H9 (cell line): ENCODE measurements at places on chromosomes 7 and 10.

DNA sequence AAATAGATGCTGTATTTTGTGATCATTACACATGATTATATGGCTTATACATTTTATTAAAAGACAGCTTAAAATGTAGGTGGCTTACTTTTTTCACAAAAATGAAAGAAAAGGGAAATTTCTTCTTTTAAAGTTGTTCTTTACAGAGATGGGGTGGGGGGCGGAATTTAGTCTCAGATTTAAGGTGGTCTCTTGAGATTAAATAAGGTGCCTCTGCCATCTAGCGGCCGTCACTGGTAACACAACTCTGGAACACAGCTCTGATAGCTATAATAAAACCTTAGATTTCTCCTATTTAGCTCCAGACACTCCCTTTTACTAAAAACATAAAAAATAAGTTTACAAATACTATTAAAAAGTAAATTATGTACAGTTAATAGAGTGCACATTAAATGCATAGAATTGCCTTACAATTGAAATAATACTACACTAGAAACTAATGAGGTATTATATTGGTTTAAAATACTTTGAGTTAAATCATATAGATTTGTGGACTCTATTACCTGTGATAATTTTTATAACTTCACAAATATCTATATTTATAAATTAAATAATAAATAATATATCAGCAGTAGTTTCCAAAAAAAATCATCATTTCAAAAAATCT, 210.9 kb downstream of the DGKB start:
- peak; percentile 36 for DNase-seq

- no peak for DNase-seq
Observed at GRCh38 chr7:36630112-36630650, 94.1 kb downstream of the AOAH start.

GRCh38 chr7:21041666-21042065, 255.0 kb upstream of the SP8 start:
- peak; percentile 54 for DNase-seq

GRCh38 chr7:28823582-28823981, 134.5 kb downstream of the TRIL start:
- no peak for DNase-seq

GRCh38 chr7:20283385-20283784, 47.3 kb upstream of the ITGB8 start:
- DNase-seq, result no peak

DNA sequence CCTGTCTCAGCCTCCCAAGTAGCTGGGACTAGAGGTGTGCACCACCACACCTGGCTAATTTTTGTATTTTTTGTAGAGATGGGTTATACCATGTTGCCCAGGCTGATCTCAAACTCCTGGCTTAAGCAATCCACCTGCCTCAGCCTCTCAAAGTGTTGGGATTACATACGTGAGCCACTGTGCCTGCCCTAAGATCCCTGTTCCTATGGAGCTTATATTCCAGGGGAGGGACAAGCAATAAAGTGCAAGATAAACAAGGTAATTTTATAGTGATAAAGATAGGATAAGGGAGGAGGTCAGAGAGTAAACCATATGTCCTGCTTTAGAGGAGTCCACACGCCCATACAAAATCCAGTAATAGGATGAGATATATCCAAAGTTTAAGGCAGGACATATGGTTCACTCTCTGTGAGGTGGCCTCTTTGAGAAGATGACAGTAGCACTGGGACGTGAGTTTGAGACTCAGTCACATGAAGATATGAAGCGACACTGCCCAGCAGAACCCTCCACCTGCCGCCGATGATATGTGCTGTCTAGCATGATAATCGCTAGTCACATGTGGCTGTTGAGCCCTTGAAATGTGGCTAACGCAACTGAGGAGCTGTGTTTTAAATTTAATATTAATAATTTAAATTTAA, 113.5 kb upstream of the PDCD4 start:
- DNase-seq, result no peak

DNA sequence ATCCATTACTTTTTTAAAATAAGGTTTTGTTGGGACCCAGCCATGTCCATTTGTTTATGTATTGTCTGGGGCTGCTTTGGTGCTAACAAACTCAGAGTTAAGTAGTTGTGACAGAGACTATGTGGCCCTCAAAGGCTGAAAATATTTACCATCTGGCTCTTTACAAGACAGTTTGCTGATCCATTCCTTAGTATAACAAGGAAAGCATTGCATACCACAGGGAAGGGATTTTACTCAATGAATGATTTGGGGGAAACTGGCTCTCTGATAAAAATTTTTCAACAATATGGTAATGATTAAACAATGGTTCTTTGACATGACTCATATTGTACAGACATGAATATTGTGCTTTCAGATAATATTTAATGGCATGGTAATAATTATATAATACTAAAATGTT, 738.1 kb downstream of the KCNMA1 start:
- DNase-seq, result no peak

- DNase-seq, result no peak
Observed at GRCh38 chr10:61692447-61693010, 29.8 kb downstream of the CABCOCO1 start.

DNA sequence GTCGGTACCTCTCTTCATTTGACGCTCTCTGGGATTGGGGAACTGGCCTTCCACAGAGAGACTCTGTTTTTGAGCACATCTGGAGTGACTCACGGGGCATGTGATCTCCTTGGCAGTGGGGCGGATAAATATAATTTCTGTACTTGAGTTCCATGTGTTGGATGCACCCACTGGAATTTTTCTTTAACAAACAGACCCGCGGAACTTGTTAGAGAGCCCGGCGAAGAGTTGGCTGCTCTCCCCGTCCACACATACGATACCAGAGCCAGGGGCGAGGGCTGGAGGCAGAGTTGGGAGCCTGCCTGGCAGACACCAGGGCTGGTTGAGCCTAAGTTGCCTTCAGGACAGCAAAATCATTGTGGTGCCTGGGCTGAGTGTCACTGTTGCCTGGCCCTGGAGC, at the start of gene FAM180A:
Gene FAM180A (minus strand): TSS at position 44 of the 400 bp plus-strand sequence. CDS start 233 bp downstream, outside the sequence.
- DNase-seq, result no peak

GRCh38 chr7:132075515-132075914, 500.8 kb downstream of the PLXNA4 start:
- DNase-seq, result peak; percentile 39

- no peak for DNase-seq
Observed at GRCh38 chr7:20383351-20383750, 52.7 kb downstream of the ITGB8 start.

GRCh38 chr10:79457256-79457785, 11.9 kb upstream of the ZCCHC24 start:
- DNase-seq, result no peak

DNA sequence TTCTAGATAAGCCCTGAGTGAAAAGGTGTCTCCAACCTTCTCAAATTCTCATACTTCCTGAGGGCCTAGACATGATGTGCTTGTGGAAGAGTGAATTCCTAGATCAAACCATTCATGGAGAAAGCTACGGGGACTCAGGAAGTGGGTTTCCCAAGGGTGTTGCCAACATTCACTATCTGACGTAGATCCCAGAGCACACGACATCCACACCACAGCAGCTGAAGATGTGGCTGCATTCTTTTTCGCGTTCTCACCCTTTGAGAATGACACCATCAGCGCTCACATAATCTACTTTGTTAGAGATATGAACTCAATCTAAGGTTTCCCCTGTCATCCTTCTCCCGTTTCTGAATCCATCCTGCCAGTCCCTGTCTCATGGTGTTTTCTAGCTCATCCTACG, 290.8 kb downstream of the DNAJB6 start:
- DNase-seq, result no peak

DNA sequence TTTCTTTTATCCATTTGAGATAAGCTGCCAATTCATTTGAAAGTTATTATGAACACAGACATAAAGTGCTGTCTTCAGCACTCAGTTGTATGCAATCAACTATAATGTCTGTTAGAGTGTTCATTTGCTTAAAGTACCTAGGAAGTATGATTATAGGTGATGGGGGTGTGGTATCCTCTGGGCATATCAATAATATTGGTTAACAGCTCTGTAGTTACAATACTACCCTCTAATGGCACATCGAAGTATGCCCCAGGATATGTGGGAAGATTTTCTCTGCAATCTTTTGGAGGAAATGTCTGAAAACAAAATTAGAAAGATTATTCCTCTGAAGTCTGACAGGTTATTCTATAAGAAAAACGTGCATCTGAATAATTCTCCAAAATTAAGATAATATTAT, 429.7 kb downstream of the ARL4A start:
- DNase-seq, result no peak

DNA sequence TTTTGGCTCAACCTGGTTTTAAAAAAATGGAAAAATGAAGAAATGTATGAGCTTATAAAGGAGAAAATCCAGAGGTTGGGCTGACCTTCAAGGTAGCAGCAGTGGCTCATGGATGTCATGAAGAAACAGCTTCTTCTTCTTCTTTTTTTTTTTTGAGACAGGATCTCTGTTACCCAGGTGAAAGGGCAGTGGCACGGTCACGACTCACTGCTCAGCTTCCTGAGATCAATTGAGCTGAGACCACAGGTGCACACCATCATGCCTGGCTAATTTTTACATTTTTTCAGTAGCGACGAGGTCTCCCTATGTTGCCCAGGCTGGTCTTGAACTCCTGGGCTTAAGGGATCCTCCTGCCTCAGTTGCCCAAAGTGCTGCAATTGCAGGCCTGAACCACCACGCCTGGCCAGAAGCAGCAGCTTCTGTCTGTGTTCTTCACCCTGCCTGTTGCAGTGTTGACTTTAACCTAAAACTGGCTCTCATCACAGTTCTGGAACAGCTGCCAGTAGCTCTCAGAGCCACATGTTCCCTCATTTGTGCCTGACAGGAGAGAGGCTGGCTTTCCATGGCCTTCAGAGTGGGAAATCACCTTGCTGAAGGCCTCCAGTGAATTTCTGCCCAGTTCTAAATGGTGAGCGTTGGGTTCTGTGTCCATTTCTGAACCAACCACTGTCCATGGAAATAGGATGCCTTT, 117.7 kb downstream of the PFKFB3 start:
- DNase-seq, result no peak

GRCh38 chr7:69108097-69108496, 490.2 kb upstream of the AUTS2 start:
- DNase-seq, result no peak

DNA sequence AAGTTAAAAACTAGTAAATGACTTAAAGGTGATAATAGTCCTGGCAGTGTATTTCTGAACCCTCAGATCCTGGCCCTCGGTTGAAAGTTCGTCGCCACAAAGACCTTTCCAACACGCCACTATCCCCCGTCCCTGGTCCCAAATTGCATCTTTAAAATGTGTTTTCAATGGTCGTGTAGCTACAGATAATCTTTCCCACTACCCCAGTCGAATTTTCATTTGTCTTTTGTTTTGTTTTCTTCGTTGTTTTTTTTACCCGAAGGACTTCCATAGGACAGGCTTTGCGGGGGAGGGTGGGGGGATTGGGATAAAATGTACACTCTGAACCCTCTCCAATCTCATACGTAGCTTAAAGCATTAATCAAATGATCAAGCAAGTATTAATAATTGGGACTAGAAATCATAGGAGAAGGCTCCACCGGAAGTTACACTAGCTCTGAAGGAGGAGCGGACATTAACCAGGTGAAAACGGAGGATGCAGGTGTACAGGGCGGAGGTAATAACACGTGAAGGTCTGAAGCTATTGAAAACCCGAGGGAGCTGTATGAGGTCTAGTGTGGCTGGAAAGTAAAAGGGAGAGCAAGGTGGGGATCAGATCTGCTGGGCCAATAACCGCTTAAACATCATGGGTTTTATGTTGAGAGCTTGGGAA, 32.8 kb upstream of the PHF14 start:
- no peak for DNase-seq

- no peak for DNase-seq
Observed at GRCh38 chr10:106284802-106285587, 879.5 kb downstream of the SORCS1 start.

GRCh38 chr7:3558400-3558799, 257.3 kb downstream of the SDK1 start:
- DNase-seq, result no peak

GRCh38 chr10:79196470-79197461, 128.0 kb downstream of the ZMIZ1 start:
- peak; percentile 87 for DNase-seq

GRCh38 chr10:3763035-3763456, 22.0 kb downstream of the KLF6 start:
- no peak for DNase-seq

GRCh38 chr10:47198221-47198620, 101.8 kb upstream of the GDF10 start:
- no peak for DNase-seq

GRCh38 chr7:141702047-141702567, at the start of gene DENND11:
Gene DENND11 (minus strand): TSS chr7:141702166. CDS start chr7:141702153, 13 bp downstream.
- DNase-seq, result no peak

- no peak for DNase-seq
Observed at GRCh38 chr10:103709341-103709920, 145.9 kb downstream of the SH3PXD2A start.

- no peak for DNase-seq
Observed at GRCh38 chr7:28348636-28349035, 63.7 kb upstream of the CREB5 start.

GRCh38 chr10:70602665-70603448, at the start of gene PRF1:
Gene PRF1 (minus strand): TSS chr10:70602741. CDS start chr10:70600902, 1,839 bp downstream.
- no peak for DNase-seq

DNA sequence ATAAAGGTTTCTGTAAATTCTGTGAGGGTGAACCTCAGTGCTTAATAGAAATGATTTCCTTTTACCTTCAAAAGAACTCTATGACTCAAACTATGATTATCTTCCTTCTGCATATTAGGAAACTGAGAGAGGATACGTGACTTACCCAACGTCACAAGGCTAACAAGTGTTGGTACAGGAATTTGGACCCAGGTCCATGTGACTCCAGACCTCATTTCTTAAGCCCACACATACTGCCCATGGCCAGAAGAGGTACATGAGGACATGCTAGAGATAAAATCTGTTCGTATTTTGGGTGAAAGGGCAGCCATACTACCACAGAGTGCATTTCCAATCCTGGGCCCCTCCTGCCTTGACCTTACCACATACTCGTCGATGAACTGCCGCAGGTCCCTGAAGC, 61.5 kb upstream of the TM9SF3 start:
- DNase-seq, result no peak

- peak; percentile 82 for DNase-seq
Observed at GRCh38 chr7:29243910-29244655, 49.5 kb downstream of the CHN2 start.

GRCh38 chr7:117859246-117859812, 13.9 kb downstream of the CTTNBP2 start:
- no peak for DNase-seq

GRCh38 chr10:93028883-93029282, 31.7 kb upstream of the CYP26C1 start:
- no peak for DNase-seq
